ENCODE measurements at places on chromosomes 1 and 21.
A peak's percentile ranks its signal among the peaks of the same experiment; 100 is the strongest.

DNA sequence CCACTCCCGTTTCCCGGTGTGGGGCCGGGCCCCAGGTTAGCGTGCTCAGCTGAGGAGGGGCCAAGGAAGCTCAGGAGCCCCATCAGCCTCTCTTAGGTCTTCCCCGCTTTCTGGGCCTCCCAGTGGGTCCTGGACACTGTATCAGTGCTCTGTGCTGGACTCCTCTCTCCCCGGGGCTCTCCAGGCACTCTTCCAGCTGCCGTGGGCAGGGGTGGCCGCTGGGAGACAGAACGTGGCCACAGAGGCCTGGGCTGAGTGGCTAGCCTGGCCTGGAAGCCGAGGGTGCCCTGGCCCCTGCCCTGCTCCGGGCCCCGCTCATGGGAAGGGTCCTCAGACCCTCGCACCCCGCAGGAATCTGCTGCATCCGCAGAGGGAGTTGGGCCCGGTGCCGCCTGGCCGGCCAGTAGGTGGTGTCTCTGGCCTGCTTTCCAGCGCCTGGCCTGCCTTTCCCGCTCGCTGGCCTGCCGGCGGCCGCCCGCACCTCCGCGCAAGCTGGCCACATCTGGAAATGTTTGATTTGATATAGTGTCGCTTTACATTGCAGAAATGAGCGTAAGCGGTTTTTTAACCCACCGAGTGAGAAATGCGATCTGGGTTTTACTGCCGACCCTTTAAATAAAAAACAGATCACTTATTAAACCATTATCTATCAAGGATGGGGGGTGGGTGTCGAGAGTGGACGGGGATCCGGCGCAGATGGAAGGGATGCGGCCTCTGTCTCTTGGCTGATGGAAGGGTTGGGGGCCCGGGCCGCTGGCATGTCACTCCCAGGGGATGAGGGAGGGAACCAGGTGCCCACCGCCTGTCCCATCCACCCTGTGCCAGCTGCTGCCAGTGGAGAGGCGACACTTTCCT is 74.4 kb upstream of the TTC34 start:
- no peak for DNase-seq

GRCh38 chr1:200819726-200820125 is 53.1 kb upstream of the GPR25 start:
- DNase-seq, result no peak

DNA sequence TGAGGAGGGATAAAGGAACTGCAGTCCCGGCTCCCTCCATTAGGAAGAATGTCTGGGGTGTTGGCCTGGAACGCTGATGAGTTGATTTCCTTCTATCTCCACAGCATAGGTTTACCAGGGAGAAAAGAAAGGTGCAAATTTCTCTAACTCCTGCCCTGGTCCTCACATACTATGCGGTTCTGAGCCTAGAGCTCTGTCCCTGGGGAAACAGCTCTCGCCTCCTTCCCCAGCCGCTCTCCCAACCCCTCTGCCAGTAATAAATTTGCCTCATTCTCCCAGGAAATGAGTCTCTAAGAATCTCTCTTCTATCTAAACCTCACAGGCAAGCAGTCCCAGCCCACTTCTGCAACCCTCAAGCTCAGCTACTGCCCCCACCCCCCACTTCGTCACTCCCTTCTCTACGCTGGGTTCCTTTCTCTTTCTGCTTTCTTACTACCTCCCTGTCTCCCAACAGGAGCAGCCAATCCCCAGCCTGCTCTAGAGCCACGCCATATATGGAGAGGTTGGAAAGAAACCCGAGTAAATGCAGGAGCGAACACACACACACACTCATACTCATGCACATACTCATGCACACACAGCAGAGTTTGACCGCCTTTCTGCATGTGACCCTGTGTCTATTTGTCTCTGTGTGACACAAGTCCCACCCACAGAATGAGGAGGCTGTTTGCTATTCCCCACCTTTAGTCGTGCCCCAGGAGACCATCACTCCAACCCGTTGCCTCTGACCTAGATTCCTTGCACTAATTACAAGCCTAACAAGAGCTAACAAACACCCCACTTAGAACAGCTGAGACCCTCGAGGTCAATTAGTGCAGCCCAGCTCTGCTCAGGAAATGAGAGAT is 13.4 kb downstream of the PLEKHO1 start:
- DNase-seq, result peak; percentile 97

GRCh38 chr1:49351768-49352167 is 575.1 kb upstream of the BEND5 start:
- DNase-seq, result no peak

DNA sequence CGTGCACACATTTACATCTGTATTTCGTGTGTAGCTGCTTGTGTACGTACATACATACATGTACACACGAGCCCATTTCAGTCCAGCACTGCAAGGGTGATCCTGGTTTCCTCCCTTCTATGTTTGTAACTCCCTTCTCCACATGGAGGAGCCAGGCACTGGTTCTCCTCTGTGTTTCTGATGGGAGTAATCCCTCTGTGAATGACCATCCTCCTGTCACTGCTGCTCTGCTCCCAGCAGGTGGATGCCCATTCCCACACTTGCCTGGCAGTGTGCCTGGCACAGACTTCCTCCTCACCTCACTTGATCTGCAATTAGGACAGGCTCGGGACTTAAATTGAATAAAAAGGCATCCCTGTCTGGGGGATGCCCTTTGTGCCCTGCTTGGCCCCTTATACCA is 37.1 kb downstream of the TRAPPC10 start:
- no peak for DNase-seq

GRCh38 chr1:230173187-230173975 is 106.3 kb downstream of the GALNT2 start:
- DNase-seq, result no peak
